ENCODE measurements at places on chromosomes 7 and 10. TPM values are rescaled to one million over a fixed set of nuclear protein-coding genes. Genes with fewer than 3 reads are reported as not detected.

DNA sequence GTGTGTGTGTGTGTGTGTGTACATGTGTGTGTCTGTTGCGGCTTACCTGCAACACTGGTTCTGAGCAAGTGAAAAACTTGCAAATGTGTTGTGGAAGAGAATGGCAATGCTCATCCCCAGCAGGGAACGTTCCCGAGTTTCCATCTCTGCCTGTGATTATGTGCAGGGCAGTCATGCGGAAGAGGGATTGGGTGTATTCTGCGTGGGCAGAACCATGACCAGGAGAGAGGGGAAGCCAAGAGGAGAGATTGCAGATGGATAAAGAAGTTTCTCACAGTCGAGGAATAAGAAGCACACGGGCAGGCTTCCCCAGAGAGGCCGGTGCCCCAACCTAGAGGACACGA is 99.9 kb downstream of the CTBP2 start:
- H3K27me3 ChIP-seq = no peaks in the 10 kb centered on the region
- no peak overlapping the region for H3K4me3 ChIP-seq
- DNase-seq = no peak
- H3K27ac ChIP-seq = peak overlapping the region; percentile 49
- peaks cover 64% of the 10 kb centered on the region for H3K4me1 ChIP-seq
- H3K36me3 ChIP-seq = no peaks in the 10 kb centered on the region

The CLCN1 gene
- not detected for total RNA-seq

The NUDT13 gene
- 3.4 TPM for total RNA-seq

The C10orf88 gene
- 10.5 TPM for total RNA-seq

GRCh38 chr7:33156441-33156840 is 27.1 kb downstream of the BBS9 start:
- H3K36me3 ChIP-seq = no peaks in the 10 kb centered on the region
- H3K4me1 ChIP-seq = peaks cover 4% of the 10 kb centered on the region
- no peak overlapping the region for H3K27ac ChIP-seq
- H3K27me3 ChIP-seq = no peaks in the 10 kb centered on the region
- DNase-seq = no peak
- H3K4me3 ChIP-seq = no peak overlapping the region

GRCh38 chr10:62177111-62177510 is 91.5 kb downstream of the RTKN2 start:
- no peak overlapping the region for H3K27ac ChIP-seq
- H3K36me3 ChIP-seq = no peaks in the 10 kb centered on the region
- DNase-seq = no peak
- no peaks in the 10 kb centered on the region for H3K4me1 ChIP-seq
- H3K4me3 ChIP-seq = no peak overlapping the region

DNA sequence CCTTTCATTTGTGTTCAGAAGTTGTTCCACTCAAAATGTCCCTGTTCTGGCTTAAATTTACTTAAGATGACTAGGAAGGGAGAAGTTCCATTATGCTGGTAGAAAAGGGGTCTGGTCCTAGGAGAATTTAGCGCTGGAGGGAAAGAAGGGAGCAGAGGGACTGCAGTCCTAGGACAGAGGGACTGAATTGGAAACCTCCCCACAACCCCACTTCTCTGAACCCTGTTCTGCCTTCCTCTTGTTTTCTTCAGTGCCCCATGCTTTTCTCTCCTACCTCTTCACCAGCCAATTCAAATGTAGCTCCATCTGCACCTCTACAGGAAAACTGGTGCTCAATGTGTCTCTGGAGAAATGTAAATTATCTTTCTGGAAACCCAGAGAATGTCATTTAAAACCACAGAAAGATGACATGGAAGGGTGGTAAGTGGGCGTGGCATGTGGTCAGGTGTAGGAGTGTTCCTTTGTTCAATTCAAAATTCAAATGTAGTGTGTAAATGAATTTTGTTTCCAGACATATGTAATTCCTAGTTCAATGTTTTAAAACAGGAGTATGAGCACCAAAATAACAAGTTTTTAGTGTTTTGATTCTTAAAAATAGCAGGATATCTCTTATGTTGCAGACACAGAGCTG is 24.0 kb upstream of the RHOBTB1 start:
- no peaks in the 10 kb centered on the region for H3K36me3 ChIP-seq
- H3K4me1 ChIP-seq = peaks cover 5% of the 10 kb centered on the region
- no peaks in the 10 kb centered on the region for H3K27me3 ChIP-seq
- no peak overlapping the region for H3K4me3 ChIP-seq
- DNase-seq = no peak

The MRLN gene
- total RNA-seq = not detected

The ASIC3 gene
- total RNA-seq = 2.9 TPM

DNA sequence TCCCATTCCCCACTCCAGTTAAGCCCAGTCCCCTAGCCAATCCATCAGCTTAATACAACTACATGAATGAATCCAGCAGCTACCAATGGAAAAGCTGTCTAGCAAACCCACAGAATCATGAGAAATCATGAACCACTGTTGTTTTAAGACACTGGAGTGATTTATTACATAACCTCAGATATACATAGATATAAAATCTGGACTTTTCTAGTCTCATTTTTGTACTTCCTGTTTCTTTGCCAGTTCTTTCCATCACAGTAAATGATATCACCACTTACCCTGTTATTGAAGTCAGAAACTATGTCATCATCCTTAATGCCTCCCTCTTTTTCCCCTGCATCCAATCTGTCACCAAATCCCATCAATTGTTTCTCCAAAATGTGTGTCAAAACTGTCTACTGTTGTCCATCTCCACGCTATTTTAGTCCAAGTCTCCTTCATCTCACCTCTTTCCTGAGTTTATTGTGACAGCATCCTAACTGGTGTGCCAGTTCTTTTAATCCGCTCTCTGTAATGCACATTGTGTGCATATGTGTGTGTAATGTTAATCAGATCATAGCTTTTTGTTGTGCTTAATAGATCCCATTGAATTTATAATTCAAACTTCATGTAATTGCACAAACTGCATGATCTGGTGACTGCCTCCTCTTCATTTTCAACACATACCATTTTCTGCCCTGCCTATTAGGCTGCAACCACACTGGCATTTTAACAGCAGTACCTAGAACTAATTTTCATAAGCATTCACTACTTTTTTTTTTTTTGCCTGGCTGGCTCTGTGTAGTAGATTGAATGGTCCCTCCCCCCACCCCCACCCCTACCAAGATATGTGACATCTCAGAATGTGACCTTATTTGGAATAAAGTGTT is 56.0 kb downstream of the MKLN1 start:
- no peaks in the 10 kb centered on the region for H3K27me3 ChIP-seq
- no peak for DNase-seq
- no peaks in the 10 kb centered on the region for H3K36me3 ChIP-seq
- no peaks in the 10 kb centered on the region for H3K4me1 ChIP-seq

- no peak overlapping the region for H3K27ac ChIP-seq
- peaks cover 30% of the 10 kb centered on the region for H3K27me3 ChIP-seq
- H3K4me1 ChIP-seq = no peaks in the 10 kb centered on the region
- H3K36me3 ChIP-seq = no peaks in the 10 kb centered on the region
- DNase-seq = no peak
Observed at GRCh38 chr10:12360461-12360860, 11.1 kb downstream of the CAMK1D start.

The SPDYE2B gene
- total RNA-seq = not detected

DNA sequence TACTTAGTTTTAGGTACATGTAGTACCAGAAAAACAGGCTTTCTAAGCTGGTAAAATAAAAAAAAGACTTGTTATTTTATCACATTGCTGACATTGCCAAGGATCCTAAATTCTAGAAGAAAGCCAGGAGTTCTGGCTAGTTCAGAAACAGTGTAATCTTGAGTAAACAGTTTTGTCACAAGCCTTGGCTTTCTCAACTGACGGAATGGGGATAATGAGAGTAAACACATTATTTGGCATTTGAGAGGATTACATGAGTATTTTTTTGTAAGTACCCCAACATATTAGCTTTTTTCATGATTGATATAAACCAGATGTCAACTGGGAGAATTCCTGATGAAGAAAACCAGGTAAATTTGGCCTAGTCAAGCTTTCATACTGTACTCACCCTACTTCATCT is 269.8 kb downstream of the SORCS1 start:
- peaks cover 30% of the 10 kb centered on the region for H3K4me1 ChIP-seq
- H3K36me3 ChIP-seq = no peaks in the 10 kb centered on the region
- no peak for DNase-seq

DNA sequence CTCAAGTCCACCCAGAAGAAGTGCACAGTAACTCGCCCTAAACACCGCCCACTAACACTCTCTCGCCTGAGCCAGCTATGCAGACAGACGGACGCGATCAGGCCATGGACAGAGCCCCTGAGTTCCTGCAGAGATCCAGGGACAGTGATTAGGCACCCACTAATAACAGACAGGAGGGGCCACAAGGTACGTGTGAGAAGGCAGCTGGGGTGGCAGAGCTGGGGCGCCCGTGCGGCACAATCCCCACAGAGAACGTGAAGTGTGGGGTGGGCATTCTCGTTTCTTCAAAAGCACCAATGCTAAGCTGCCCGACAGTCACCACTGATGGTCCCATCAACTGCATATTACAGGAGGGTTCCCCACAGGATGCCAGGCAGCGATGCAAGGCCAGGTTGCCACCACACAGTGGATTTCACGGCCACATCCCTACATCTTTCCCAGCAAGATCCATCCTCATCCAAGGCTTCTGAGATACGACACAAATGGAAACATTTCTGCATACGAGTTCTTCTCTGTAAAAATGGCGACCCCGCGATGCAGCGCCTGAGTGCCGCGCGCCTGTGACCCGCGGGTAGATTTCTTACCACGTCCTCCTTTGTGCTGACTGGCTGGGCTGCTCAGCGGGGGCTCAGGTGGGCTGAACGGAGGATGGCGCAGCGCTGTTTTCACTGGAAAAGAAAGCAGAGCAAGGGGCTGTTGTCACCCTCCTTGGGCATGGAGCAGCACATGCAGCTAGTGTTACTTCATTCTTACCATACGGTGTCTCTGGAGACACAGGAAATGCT is 237.5 kb downstream of the TNS3 start:
- no peak overlapping the region for H3K4me3 ChIP-seq
- H3K27me3 ChIP-seq = no peaks in the 10 kb centered on the region
- no peaks in the 10 kb centered on the region for H3K36me3 ChIP-seq
- H3K4me1 ChIP-seq = no peaks in the 10 kb centered on the region
- no peak overlapping the region for H3K27ac ChIP-seq

The HIBADH gene
- total RNA-seq = 64.9 TPM

- H3K4me3 ChIP-seq = no peak overlapping the region
- H3K36me3 ChIP-seq = no peaks in the 10 kb centered on the region
- no peak for DNase-seq
- H3K27me3 ChIP-seq = no peaks in the 10 kb centered on the region
- H3K4me1 ChIP-seq = no peaks in the 10 kb centered on the region
Observed at GRCh38 chr10:8401531-8401930, 347.0 kb downstream of the GATA3 start.

The GNAI1 gene
- 57.4 TPM for total RNA-seq

- no peaks in the 10 kb centered on the region for H3K36me3 ChIP-seq
- peaks cover 23% of the 10 kb centered on the region for H3K4me1 ChIP-seq
- peak overlapping the region; percentile 35 for H3K27ac ChIP-seq
- H3K27me3 ChIP-seq = no peaks in the 10 kb centered on the region
- peak; percentile 74 for DNase-seq
- no peak overlapping the region for H3K4me3 ChIP-seq
Observed at GRCh38 chr7:5354460-5355232, 69.0 kb downstream of the TNRC18 start.

DNA sequence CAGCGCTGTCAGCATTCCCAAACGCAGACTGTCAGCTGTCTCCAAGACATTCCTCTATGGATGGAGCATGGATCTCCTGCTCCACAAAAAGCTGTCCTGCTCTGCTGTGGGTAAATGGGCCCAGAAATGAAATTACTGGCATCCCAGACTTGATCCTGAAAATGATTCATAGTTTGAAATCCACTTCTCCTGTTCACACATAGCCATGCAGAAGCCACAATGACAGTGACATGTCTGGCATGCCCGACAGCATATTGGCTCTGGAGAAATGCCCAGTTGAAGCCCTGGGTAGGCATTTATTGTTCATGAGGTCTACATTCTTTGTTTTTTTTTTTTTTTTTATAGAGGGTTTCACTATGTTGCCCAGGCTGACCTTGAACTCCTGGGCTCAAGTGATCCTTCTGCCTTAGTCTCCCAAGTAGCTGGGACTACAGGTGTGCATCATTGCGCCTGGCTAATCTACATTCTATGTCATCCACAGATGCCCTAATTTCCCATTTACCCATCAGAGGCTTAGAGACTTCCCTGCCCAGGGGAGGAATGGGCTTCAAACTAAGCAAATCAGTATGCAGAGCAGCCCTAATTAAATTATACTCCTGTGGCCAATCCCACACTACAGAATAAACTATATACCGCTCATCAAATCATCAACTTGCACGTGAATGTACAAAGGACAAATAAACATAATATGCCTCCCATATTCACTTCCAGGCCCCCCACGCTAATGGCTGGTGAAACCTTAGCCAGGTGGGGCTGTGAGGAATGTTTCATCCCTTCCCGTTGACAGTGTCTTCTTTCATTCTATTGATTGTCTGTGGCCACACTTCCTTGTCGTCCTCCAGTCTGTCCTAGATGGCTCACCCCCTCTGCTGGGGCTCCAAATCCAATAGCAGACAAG is 61.8 kb upstream of the EEPD1 start:
- H3K27ac ChIP-seq = peak overlapping the region; percentile 56
- H3K4me1 ChIP-seq = peaks cover 5% of the 10 kb centered on the region
- no peaks in the 10 kb centered on the region for H3K36me3 ChIP-seq
- H3K4me3 ChIP-seq = no peak overlapping the region

The SYT15 gene
- 0.24 TPM for total RNA-seq

DNA sequence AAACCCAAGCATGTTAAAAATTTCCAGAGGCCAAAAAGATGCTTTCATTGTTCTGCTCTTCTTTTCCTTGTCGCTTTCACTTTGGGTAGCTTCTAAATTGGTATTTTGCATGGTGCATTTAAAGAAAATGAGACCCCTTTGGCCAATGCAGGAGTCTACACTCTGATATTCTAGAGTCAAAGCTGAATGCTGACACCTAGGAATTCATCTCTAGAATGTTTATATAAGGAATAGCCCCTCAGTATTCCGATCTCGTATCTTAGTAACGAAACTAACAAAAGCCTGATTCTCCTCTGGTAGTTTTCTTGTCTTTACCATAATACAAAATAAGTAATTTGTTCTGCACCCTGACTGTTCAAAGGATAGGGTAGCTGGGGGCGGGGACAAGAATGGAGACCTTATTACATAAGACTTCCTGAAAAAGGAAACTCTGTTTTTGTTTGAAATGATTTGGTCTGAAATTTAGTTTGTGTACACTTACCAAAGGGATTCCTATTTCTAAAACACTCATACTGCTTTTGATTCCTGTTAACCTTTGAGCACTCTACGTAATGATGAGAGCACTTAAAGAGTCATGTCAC is 17.1 kb downstream of the IKZF1 start:
- H3K4me1 ChIP-seq = no peaks in the 10 kb centered on the region
- no peaks in the 10 kb centered on the region for H3K36me3 ChIP-seq
- H3K27ac ChIP-seq = no peak overlapping the region

The MUC3A gene
- 1.9 TPM for total RNA-seq

All from hepatocyte (in vitro differentiated cells).